Omental fat pad (tissue), 4 donors: ENCODE measurements at places on chromosomes 12 and 14. TPM values are rescaled to one million over a fixed set of nuclear protein-coding genes. Genes with fewer than 3 reads are reported as not detected.

Gene FANCM
- total RNA-seq: 3.6 TPM

Gene PLD4
- under 0.01 TPM for total RNA-seq

Gene YEATS4
- total RNA-seq: 6.3 TPM

Gene LALBA
- not detected for total RNA-seq

Gene OVCH1
- 0.79 TPM for total RNA-seq

Gene REP15
- total RNA-seq: 1.3 TPM

Gene CEP170B
- total RNA-seq: 5.5 TPM

Gene NDRG2
- total RNA-seq: 190 TPM

Gene SERPINA10
- total RNA-seq: not detected

Gene DERA
- 28.8 TPM for total RNA-seq

Gene COX6A1
- 507 TPM for total RNA-seq

Gene CLEC4A
- total RNA-seq: 3.1 TPM

Gene TCL1B
- total RNA-seq: not detected

Gene B4GALNT3
- total RNA-seq: 0.60 TPM

Gene C1QL4
- total RNA-seq: 1.1 TPM

Gene WASHC3
- 44.7 TPM for total RNA-seq

Gene TAS2R9
- not detected for total RNA-seq
